ENCODE measurements at places on chromosomes 6 and 20.

DNA sequence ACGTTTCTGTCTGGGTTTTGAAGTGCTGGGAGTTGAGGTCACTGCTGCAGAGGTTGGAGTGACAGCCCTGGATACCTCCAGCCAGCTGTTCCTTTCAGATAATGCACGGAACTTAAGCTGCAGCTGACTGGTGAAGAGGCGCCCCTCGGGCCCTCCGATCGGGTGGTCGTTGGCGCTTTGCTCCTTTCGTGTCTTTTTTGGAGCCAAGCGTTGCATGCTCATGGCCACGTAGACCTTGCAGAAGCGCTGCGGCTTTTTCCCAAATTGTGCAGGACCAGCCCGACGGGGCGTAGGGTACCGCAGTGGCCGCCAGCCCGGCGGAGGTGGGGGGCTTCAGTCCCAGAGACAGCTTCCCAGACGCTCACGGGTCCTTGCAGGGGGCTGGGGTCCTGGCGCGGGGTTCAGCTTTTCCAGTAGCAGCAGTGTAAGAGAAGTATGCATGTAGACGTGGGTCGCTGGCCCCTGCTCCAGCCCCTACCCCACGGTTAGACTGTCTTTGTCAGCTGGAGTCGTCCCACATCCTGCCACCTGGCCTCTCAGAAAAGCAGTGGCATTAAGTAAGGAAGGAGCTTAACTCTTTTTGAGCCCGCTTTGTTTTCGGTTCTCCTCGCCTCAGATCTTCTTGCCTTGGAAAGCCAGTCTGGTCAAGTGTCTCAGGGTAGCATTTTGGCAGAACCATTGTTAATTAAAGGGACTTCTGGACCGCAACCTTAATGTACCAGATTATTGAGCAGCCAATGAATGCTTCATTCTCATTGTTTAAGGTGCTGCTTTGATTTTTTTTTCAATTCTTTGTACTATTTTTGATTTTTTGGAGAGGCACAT is 838 bp downstream of the TNFAIP3 start:
- no peak for DNase-seq

DNA sequence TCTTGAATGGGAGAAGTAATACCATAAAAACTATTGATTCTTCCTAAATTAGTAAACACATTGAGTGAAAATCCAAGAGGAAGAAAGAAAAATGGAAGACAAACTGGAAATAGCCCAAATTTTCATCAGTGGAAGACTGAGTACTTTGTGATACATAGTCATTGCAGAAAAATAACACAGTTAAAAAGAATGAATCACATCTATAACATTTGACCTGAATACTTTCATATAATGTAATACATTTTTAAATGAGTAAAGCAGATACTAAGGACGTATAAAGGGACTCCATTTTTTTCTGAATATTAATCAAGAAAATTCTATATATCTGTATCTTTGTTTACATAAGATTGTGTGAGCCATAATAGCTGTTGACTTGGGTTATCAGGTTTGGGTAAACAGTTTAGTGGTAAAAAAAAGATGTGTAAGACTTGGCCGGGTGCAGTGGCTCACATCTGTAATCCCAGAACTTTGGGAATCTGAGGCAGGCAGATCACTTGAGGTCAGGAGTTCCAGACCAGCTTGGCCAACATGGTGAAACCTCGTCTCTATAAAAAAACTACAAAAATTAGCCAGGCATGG is 4.3 kb upstream of the SLC17A2 start:
- DNase-seq: no peak

- no peak for DNase-seq
Observed at GRCh38 chr6:32867022-32867477, 13.1 kb downstream of the PSMB9 start.

DNA sequence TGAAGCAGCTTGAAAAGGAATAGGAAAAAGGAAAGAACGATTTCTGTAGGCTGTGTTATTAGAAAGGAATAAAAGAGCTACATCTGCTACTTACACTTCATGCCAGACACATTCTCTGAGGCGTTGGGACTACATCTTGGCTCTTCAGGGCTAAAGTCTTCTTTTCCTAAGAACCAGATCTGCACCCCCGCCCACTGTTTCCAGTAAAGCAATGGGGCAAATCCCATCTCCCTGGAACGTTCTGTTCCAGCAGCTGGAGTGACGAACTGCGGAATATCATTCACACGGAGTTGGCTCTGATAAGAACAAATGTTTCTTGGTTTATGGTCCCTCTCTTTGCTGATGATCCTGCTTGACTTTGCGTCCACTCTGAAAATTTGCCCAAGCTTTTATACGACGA is 26.9 kb downstream of the FAM50B start:
- DNase-seq: no peak

DNA sequence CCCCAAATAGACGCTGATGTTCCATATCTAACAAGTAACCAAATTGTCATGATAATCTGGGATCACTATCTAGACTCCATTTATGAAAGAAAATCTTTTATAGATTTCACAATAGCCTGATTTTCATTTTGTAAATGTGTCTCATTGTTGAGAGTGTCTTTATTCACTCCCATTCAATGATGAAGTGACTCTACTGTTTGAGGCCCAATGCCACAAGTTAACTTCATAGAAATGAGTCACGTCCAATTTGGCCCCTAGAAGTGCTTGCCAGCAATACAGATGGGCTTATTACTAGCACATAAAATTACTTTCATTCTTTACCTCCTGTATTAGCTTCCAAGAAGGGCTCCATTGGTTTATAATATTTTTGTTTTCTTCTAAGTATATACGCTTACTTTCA is 6.3 kb downstream of the IPCEF1 start:
- DNase-seq: no peak

- DNase-seq: no peak
Observed at GRCh38 chr6:12280458-12280857, 9.7 kb upstream of the EDN1 start.

DNA sequence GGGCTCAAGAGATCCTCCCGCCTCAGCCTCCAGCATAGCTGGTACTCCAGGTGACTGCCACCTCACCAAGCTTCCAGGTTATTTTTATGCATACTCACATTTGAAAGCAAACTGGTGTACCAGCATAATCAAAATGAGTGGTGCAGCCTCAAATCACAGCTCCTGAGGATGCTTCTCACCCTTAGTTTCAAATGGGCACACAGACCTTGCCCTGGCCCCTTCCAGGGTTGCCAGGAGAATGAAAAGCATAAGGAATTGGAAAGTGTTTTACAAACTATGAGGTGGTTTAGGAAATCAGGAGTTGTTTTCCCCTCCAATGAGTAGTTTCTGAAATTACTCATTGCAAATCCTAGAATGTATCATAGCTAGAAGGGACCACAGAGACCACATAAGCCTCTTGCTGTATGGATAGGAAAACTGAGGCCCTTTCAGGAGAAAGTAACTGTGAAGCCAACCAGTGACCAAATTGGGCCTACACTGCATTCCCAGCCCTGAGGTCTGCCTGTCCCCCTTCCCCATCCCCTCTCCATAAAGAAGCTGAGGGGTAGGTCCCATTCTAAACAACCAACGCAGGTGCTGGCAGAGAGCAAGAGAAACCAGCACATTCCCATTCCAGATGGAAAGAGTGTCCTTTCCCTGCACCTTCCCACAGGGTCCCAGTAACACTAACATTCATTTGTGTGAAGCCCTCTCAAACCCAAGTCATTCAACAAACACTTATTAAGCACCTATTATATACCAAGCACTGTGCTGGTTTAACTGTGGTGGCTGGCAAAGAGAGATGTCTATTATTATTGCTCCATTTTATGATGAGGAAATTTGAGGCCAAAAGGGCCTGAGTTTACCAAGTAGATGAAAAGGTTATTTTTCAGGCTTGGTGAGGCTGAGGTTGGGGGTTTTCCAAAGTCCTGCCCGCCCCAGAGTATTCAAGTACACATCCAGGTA is 2.1 kb upstream of the E2F1 start:
- DNase-seq: no peak

- DNase-seq: peak; percentile 74
Observed at GRCh38 chr6:52020945-52021570, 66.4 kb downstream of the PKHD1 start.

GRCh38 chr6:126233192-126233591 is 106.7 kb upstream of the CENPW start:
- DNase-seq: no peak

DNA sequence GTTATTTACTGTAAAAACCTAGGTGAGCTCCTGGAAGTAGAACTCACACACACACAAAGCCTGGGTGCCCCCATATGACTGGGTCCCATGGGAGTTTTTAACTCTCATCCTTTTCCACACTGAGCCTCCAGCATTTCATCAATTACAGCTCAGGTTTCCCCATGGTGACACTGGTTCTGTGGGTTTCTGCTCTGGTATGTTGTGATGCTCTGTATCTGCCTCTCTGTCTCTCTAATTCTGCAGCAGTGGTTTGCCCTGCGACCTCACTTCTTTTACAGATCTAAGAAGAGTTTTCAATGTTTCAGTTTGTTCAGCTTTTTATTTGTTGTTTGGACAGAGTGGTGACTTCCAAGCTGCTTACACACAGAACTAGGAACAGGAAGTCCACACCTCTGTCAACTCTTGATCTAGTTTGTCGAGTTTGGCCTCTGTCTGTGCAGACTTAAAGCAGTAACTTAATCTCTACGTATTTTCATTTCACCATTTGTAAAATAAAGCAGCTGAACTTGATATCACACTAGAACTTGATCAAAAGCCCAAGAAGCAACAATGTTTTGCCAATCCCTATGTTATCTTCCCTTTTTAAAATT is 554.3 kb downstream of the EPHA7 start:
- peak; percentile 41 for DNase-seq

- no peak for DNase-seq
Observed at GRCh38 chr20:56676001-56676400, 46.9 kb downstream of the TFAP2C start.

DNA sequence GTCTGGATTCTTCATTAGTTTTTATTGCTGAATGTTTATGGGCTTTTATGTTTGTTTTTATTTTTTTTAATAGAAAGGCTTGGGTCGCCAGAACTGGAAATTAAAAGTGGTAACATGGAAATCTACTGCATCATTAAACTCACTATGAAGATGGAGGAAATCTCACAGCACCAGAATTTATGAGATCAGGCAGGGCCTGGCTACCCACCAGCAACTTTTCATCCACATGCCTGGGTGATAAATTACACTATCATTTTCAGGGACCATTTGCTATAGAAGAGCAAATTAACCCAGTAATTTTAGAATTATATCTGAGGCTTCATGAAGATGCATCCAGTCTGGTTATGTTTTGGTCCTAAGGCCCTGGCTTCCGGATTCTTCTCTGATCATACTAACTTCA is 57.8 kb upstream of the PLCB4 start:
- DNase-seq: no peak

- DNase-seq: no peak
Observed at GRCh38 chr6:139639507-139639906, 265.1 kb upstream of the CITED2 start.

DNA sequence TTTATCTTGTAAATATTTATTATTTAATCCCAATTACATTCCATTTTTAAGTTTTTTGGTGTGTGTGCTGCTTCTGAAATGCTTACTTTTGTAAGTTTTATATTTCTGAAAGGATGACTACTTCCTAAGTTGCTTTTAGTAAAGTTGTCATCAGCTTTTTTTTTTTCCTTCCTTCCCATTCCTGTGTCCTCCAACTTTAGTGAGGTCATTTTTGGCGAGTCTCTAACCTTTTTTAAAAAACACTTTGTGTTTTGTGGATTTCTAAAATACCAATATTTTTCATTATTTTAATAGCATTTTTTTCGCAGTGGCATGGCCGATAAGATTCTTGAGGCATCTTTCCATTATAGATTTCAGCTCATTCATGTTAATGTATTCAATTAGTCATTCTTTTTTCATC is 30.9 kb downstream of the FIG4 start:
- DNase-seq: no peak

- DNase-seq: no peak
Observed at GRCh38 chr20:63457737-63458136, 14.7 kb downstream of the KCNQ2 start.

DNA sequence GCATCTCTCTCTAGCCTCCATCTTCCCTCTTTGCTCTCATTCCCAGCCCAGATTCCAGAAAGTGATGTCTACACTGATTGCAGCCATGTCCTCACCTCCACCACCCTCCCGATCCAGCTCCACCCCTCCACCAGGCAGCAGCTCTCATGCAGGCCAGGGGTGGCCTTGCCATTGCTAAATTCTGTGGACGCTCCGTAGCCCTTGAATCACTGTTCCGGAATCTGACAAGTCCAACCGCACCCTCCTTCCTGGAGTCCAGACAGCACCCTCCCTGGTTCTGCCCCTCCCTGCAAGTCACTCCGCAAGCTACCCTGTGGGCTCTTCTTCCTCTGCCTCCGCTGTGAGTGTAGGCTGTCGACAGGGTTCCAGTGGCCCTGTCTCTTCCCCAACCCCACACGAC is 26.2 kb downstream of the TNXB start:
- DNase-seq: no peak

GRCh38 chr6:52503851-52504781 is 72.7 kb downstream of the TRAM2 start:
- peak; percentile 99 for DNase-seq

- DNase-seq: no peak
Observed at GRCh38 chr20:34622821-34623451, 54.0 kb downstream of the PIGU start.

DNA sequence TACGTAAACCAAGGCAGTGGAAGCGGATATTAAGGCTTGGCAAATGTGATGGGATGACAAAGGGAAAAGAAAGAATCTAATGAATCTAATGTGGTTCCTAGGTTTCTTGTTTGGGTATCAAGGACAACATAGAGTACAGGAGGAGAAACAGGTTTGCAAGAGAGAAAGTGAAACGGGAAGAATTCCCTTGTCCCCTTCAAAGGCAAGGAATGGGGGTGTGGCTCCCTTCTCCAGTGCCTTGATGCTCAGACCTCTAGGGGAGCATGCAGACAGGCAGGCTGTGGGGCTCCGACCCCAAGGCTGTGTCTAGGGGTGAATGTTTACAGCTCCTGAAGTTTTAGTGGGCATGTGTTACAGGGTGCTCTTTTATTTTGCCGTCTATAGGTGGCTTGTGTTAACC is 317.5 kb upstream of the HSF2 start:
- no peak for DNase-seq

DNA sequence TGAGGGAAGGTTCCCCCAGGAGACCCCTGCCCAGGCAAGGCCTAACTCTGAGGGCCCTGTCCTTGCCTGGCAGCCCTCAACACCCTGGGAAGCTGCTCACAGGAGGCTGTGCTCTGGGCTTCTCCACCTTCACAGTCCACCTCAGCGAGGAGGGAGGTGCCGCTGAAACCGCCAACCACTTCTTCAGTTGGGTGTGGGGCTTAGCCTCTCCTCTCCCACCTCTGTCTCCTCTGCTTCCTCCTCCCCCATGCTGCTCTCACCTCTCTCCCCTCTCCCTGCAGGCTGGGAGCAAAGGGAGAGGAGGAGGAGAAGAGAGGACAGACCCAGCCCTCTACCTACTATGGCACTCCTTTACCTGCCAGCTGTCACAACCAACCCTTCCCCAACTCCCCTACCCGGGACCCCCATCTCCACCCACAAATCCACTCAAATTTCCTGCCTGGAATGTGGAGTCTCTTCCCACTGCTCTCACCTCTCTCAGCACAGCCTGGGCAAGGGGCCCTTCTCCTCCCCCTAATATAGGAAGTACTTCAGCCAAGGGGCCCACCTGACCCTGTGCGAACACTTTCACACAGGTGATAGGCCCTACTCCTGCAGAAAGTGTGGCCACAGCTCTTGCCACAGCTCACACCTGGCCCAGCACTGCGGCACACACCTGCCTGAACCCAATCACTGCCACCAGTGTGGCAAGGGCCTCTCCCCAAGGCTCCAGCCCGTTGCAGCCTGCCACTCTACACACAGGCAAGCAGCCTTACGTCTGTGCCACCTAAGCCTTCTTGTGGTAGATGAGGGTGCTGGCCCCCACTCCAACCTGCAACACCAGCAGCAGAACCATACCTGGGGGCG is 7.2 kb downstream of the RING1 start:
- no peak for DNase-seq

Measured in NCI-H510A treated with DMSO at 0.1 percent for 48 hours (cell line).